HT1080 (cell line): ENCODE measurements at places on chromosomes 5 and 9.

GRCh38 chr5:75152860-75153259, 83.8 kb downstream of the ANKRD31 start:
- peak; percentile 10 for DNase-seq

DNA sequence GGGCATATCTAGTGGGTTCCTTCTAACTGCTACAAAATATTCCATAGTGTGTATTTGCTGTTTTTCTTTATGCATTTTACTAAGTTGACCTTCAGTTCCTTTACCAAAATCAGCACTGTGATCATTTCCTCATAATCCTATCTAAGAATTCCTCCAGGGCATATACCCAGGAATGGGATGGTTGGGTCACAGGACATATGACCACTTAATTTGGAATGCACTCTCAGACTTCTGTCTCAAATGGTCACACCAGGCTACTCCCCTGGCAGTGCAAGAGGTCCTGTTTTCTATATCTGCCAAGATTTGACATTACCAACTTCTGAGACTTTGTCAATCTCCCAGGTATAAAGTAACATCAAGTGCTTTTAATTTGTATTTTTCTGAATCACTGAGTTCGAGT, 63.9 kb downstream of the ADAMTS12 start:
- peak; percentile 56 for DNase-seq

DNA sequence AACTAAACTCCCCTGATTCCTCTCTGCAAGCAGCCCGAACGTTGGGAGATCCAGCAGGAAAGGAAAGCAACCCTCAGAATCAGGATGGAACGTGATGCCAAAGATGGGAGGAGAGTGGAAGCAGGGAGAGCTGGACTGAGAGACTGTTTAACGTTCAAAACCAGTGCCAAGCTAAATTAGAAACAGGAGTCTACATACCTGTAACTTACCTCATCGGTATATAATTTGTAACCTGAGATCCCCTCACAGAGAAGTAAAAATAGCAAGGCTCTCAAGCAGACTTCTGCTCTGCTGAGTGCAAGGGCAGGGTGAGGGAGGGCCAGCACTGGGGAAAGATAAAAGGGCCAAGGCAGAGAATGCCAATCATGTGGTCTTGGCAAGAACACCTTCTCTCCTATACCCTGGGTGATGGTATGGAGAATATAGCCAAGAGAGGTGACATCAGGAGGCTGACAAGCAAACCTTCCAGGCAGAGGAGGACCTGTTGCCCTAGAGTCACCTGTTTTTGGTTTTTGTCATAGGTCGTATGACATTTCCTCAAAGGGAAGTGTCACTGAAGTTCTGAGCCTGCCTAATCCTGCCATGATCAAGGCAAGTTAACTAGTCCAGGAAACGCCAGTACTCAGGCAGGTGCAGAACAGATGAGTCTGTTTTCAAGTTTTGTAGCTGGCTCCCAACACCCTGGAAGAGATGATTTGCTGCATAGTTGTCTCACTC, 472.0 kb downstream of the NFIB start:
- no peak for DNase-seq

GRCh38 chr5:76303921-76304320, 99.2 kb upstream of the IQGAP2 start:
- DNase-seq = no peak

- peak; percentile 77 for DNase-seq
Measured at GRCh38 chr5:107431998-107432397, 238.7 kb downstream of the EFNA5 start.

GRCh38 chr5:141508798-141509611, 20.1 kb downstream of the PCDHGC5 start:
- peak; percentile 99 for DNase-seq

DNA sequence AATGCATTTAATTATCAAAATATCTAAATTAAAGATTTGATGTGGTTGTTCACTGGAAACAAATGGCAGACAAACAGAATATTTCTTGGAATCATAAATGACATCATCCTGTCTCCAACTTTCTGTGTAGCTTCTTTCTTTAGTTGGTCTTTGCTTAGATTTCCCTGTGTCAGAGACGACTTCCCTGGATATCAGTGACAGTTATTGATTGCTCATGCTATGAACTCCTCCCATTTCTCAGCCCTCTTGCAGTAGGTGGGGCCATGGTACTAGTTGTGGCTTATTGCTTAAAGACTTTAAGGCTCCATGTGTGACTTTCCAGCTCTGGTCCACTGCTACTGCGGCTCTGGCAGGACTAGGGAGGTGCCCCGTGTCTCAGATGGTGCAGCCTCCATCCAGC, 592.6 kb downstream of the MTRR start:
- DNase-seq = no peak

- no peak for DNase-seq
Measured at GRCh38 chr9:95517559-95518425, 1.0 kb upstream of the PTCH1 start.

- no peak for DNase-seq
Measured at GRCh38 chr5:143657647-143658285, 154.2 kb upstream of the HMHB1 start.

GRCh38 chr5:21774801-21775200, 1078.3 kb downstream of the CDH12 start:
- DNase-seq = peak; percentile 82

- DNase-seq = no peak
Measured at GRCh38 chr5:173534031-173534430, 82.4 kb downstream of the BOD1 start.

GRCh38 chr9:116491659-116492058, 195.4 kb upstream of the TRIM32 start:
- DNase-seq = no peak

DNA sequence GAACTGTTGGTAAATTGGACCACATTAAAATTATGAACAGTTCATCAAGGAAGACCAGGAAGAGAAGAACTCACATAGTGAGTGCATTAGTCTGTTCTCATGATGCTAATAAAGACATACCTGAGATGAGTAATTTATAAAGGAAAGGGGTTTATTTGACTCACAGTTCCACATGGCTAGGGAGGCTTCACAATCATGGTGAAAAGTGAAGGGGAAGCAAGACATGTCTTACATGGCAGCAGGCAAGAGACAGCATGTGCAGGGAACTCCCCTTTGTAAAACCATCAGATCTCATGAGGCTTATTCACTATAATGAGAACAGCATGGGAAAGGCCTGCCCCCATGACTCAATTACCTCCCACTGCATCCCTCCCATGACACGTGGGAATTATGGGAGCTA, 135.9 kb upstream of the MAN2A1 start:
- DNase-seq = no peak

DNA sequence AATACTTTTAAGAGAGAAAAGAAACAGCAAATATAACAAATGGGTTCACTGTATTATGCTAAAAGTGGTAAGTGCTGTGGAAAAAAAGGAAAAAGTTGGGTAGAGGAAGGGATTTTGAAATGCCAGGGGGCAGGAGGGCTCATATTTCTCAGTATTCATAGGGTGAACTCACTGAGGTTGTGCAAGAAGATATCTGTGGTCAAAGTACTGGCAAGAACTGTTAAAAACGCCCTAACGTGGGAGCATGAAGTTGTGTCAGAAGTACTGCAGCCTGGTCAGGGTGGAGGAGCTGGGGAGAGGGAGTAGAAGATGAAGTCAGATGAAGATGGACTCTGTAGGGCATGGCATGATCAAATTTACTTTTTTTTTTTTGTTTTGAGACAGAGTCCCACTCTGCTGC, 31.2 kb upstream of the SLC28A3 start:
- peak; percentile 76 for DNase-seq

- DNase-seq = no peak
Measured at GRCh38 chr5:96075579-96076289, 114.1 kb upstream of the ELL2 start.

DNA sequence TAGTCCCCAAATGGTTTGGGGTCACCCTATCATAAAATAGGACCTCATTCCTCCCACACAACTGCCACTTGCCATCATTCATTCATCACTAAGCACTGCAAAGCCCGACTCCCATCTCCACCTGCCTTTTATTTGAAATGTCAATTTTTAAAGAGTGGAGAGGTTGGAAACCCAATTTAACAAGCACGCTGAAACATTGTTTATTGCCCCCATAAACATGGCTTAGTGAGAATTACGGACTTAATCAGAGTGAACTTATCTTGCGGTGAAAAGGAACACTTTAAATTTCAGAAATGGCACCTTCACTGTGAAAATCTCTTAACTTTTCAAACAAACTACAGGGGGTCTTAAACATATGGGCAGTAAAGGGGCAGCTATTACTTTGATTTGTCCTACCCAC, 241.1 kb downstream of the CRB2 start:
- DNase-seq = no peak

- DNase-seq = peak; percentile 14
Measured at GRCh38 chr5:120803282-120803681, 339.2 kb downstream of the PRR16 start.

DNA sequence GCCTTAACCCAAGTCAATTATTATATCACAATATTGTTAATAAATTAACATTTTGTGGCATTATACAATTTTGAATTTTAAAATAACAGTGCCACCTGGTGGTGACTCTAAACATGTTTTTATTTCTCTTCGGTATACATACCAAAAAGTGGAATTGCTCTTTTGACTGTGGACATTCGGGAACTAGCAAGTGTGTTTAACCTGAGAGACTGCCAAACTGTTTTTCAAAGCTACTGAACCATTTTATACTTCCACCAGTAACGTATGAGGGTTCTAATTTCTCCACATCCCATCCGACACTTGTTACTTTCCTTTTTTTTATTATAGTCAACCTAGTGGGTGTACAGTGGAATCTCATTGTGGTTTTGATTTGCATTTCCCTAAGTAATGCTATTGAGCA, 18.3 kb upstream of the HSDL2 start:
- peak; percentile 20 for DNase-seq

GRCh38 chr5:24854850-24855249, 210.1 kb upstream of the CDH10 start:
- DNase-seq = no peak

GRCh38 chr9:127567035-127567729, 44.9 kb upstream of the STXBP1 start:
- peak; percentile 69 for DNase-seq

- peak; percentile 76 for DNase-seq
Measured at GRCh38 chr9:9942764-9943424, 669.9 kb downstream of the PTPRD start.
